ENCODE measurements at places on chromosomes 3 and 15.

- no peak for DNase-seq
These were observed 16.2 kb downstream of the PAK6 start for GRCh38 chr15:40255033-40255432.

- DNase-seq = no peak
These were observed 77.4 kb downstream of the STAC start for GRCh38 chr3:36457667-36458066.

- DNase-seq = no peak
These were observed 20.0 kb upstream of the CHD2 start for GRCh38 chr15:92879949-92880725.

- DNase-seq = no peak
These were observed 8.5 kb downstream of the ETV5 start for GRCh38 chr3:186100398-186100797.

DNA sequence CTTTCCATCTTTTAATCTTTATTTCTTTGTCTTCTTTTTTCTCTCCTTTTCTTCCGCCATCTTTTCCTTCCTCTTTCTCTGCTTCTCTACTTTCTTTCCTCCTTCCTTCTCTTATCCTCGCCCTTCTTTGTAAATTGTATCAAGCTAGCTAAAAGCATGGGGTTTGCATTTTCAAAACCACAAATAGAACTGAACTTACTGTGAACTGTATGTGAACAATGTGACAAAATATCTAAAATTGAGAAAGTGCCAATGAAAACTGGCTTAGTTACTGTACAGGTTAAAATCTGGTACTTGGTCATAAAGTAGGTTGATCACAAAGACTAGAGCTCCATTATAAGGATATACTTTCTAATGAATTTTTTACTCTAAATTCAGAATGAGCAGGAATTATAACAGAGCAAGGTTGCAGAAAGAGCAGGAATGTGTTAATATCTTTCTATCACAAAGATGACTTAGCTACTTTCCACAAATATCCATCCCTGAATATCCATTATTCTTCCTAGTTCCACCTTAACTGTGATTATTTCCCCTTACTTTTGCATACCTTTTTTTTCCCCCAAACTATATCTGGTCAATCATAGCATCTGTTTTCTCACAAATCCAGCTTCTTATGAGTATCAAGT is 122.4 kb downstream of the LSAMP start:
- DNase-seq = no peak

- no peak for DNase-seq
These were observed 4.5 kb downstream of the LRRC31 start for GRCh38 chr3:169865176-169865767.

DNA sequence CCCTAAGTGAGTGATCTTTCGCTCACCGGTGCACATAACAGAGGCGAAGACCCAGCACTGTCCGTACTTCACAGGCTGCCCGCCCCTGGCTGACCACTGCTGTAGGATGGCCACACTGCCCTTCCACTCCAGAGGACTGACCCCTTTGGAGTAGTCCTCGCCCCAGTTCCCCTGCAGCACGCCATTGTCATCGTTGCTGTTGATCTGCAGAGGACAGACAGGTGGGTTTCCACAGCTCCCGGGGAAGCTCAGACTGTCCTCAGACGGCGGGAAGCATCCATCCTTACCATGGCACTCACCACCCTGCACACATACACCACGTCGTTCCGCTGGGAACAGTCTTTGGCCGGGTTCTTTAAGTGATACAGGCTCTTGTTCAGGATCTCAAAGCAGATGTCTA is 20.5 kb upstream of the TGM5 start:
- DNase-seq = no peak

GRCh38 chr3:195582947-195583346 is 793 bp downstream of the APOD start:
- peak; percentile 14 for DNase-seq

GRCh38 chr3:151199554-151200438 is 3.2 kb downstream of the GPR171 start:
- DNase-seq = no peak

DNA sequence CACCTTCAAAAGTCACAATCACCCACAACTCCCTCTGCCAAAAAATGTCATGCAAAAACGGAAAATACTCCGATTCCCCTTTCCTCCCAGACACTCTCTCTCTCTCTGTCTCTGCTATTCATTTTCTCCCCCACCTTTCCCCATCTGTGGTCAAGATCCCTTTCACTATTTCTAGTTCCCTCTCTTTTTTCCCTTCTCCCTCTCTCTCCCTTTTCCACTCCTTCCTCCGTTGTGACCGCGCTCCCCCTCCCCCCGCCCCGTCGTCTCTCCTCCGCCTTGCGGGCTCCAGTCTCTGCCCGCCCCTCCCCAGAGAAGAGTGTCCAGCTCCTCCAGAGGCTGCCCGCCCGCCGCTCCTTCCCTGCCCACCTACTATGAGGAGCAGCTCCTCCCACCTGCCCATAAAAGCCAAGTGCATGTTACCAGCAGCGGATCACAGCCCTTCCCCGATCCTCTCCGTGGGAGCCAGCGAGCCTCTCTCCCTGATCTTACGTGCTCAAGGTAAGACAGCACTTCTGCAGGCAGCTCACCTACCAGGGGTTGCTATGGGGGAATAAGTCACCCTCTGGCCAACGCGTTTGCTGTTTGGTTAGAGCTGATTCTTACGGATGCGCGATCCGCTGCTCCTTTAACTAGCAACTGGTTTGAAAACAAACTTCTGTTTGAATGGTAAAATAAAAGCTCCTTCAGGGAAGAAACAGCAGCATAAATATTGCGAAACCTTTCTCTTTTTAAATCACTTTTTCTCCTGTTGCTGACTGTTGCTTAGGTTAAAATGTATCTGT is at the start of gene COL8A1:
Gene COL8A1 (plus strand): TSS at position 428 of the 782 bp plus-strand sequence. CDS start 152,089 bp downstream, outside the sequence.
- DNase-seq = peak; percentile 62

GRCh38 chr3:139235192-139235591 is 108.6 kb upstream of the MRPS22 start:
- no peak for DNase-seq

DNA sequence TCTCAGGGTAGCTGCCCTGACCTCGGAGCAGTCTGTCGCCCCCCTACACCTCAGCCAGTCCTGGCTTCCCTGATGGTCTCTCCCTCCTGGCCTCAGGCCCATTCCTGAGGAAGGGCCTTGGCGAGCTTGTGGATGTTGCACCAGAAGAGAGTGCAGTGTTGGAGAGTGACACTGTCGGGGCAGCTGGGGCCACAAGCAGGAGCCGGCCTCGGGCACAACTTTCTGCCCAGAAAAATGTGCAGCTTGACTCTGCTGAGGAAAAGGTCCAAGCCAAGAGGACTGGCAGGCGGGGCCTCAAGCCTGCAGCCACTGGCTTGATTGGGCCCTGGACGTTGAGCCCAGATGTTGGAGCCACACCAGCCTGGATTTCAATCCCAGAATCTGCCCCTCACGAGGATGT is 12.8 kb downstream of the HEMK1 start:
- no peak for DNase-seq

- no peak for DNase-seq
These were observed 594.8 kb downstream of the MAGI1 start for GRCh38 chr3:65443739-65444446.

DNA sequence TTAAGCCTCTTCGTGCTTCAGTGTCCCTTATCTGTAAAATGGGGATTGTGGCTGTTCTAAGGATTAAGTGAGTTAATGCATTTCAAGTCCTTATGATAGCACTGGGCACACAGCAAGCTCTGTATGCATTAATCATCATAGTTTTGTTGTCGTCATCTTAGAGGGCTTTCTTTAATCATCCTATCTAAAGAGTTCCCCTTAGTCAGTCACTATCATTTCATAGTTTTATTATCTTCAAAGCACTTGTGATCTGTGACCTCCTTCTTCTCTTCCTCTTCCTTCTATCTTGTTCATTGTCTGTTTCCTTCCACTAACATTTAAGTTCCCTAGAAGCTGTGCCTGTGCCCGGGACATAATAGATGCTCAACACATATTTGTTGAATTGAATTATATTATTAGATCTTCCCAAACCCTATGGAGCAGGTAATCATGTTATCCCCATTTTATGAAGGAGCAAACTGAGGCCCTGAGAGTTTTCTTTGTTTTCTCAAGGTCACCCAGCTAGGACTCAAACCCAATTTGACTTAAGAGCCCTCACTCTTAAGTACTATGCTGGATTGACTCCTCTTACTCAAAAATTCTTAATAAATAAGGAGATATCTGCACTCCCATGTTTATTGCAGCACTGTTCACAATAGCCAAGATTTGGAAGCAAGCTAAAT is 24.1 kb downstream of the DUOX2 start:
- DNase-seq = no peak

- DNase-seq = no peak
These were observed 44.0 kb downstream of the SUCLG2 start for GRCh38 chr3:67610458-67610857.

GRCh38 chr3:52774901-52775864 is 2.2 kb upstream of the ITIH1 start:
- no peak for DNase-seq

DNA sequence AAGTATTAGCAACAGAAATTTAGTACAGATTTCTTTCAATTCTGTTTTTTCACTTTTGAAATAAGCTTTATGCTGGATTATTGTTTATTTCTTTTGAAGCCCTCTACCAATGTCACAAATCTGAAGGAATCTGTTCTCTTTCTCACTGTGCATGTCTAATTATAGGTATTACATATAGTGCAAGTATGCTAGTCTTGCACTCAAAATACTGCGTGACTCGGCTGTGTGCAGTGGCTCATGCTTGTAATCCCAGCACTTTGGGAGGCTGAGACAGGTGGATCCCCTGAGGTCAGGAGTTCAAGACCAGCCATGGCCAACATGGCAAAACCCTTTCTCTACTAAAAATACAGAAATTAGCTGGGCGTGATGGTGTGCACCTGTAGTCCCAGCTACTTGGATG is 95.8 kb upstream of the PLAAT1 start:
- DNase-seq = no peak

DNA sequence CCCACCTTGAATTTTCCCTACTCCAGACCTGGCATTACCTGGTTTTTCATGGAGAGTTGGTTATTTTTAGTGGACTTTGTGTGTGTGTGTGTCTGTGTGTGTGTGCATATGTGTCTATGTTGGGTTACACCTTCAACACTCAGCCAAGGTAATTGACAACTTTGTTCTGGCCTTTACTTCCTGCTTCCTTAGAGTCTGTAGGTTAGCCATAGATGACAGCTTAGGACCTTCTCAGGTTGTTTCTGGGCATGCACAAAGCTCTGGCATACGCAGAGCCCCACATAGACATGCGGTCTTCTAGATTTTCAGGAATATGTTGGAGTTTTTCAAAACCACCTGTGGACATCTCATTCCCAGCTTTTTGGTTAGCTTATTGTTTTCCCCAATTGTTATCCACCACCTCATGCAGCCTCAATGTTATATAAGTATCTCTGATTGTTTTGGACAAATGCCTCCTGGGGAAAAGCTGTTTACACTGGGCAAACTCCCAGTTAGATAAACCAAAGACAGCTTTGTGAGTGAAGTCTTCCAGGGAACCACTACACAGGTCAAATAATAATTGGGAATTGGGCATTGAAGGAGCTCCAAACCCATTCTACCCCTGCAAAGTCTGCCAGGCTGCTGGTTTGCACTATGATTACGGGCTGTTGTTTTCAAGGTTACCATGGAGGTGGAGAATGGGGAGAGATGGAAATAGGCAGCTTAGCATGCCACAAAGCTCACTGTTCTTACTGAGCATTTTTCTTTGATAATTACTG is 201.2 kb downstream of the ADAMTSL3 start:
- no peak for DNase-seq

GRCh38 chr3:65210026-65210814 is 522.4 kb upstream of the ADAMTS9 start:
- DNase-seq = no peak

GRCh38 chr3:183551930-183552329 is 3.6 kb downstream of the KLHL6 start:
- no peak for DNase-seq

- DNase-seq = peak; percentile 94
These were observed at the start of gene ZNF620 for GRCh38 chr3:40505599-40506462. Gene ZNF620 (plus strand): TSS chr3:40506039. CDS start chr3:40506353, 314 bp downstream.

DNA sequence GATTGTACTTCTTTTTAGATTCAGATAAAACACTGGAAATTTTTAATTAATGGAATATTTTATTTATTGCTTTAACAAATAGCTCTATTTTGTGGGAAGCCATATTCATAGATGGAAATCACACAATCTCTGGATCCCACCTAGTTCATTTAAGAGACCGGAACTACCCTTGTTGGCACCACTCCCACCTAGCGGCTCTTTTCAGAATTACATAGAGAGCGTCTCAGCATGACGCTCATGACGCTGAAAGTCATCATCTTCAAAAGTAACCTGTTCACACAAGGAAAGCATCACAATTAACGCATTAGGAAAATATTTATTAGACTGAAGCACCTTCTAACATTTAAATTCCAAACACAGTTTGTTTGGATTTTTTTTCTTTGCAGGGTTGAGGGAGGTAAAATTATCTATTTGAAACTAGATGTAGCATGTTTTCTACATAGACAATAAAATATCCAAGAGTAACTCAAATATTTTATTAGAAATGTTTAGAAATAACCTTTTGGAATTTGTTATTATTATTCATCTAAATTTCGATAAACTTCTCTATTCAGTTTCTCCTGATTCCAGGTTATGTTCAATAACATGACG is 214.9 kb upstream of the ARRDC4 start:
- peak; percentile 37 for DNase-seq

- no peak for DNase-seq
These were observed 101.9 kb downstream of the KLHL25 start for GRCh38 chr15:85692873-85693272.

- DNase-seq = peak; percentile 17
These were observed 43.2 kb downstream of the ARHGEF3 start for GRCh38 chr3:56758539-56758981.

DNA sequence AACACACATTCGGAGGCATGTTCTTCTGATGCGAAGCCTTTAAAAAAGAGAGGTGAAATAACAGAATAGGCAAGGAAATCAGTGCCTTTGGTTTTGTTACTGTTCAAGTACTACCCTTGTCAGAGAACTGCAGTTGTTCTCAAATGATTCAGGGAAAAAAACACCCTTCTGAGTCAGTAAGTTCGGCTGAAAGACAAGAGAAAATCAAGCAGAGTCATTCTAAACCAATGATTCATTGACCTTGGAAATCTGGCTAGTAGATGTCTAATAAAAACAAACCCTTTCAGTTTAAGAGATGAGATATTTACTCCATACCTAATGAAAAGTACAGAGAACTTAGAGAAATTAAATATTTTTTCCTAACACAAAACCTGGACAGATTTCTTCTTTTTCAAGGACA is 72.7 kb upstream of the ABI3BP start:
- DNase-seq = no peak

GRCh38 chr3:150292891-150293290 is 115.2 kb upstream of the TSC22D2 start:
- no peak for DNase-seq

GRCh38 chr3:58321791-58322190 is 10.9 kb upstream of the PXK start:
- peak; percentile 23 for DNase-seq
